ENCODE measurements at places on chromosomes 1 and 21. TPM values are rescaled to one million over a fixed set of nuclear protein-coding genes. Genes with fewer than 3 reads are reported as not detected.

The CCDC30 gene
- 1.3 TPM for total RNA-seq

The OR10K2 gene
- total RNA-seq = not detected

- peak; percentile 81 for DNase-seq
Observed at GRCh38 chr1:108117945-108118902, 81.9 kb downstream of the SLC25A24 start.

The PGBD5 gene
- 0.17 TPM for total RNA-seq

The TDRD5 gene
- total RNA-seq = not detected

DNA sequence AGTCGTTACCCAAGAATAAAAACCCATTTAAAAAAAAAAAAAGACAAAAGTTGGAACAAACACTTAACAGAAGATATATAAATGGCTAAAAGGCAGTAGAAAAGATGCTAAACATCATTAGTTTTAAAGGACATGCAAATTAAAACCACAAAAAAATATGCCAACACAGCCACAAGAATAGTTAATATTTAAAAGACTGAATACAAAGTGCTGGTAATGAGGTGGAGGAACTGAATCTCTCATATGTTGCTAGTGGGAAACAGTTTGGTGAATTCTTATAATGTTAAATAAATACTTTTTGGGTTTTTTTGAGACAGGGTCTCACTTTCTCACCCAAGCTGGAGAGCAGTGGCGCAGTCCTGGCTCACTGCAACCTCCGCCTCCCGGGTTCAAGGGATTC, 10.0 kb downstream of the LRRC40 start:
- DNase-seq = no peak

The LAX1 gene
- total RNA-seq = not detected

The TLCD4 gene
- 2.1 TPM for total RNA-seq

GRCh38 chr1:50488356-50488755, 65.1 kb upstream of the DMRTA2 start:
- DNase-seq = peak; percentile 8

DNA sequence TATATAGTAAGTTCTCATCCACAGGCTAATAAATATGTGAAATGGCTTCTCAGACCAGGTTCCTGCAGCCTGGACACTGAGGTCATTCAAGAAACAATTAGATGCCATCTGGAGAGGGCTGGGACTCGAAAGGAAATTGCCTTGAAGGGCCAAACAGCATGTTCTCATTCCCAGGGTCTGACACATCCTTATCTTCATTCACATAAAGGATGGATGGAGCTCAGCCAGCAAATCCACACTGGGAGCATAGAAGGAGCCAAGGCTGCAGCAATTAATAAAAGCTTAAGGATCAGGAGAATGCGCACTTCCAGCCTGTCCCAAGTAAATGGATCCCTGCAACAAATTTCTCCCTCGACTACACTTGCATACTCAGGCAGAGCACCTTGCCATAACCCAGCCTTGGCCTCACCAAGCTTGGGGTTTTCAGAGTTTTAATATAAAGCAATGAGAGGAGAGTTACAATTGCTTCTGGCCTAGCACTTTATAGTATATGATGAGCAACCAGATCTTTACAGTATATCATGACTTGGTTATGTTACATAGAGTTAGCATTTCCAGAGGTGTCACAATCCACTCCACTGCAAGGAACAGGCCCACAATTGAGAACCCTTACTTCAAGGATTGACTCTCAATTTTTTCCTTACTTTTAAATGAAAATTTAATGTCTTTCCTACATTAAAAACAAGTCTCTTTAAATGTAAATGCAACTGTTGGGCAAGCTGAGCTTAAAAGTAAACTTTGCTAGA, 55.9 kb downstream of the BCAR3 start:
- peak; percentile 89 for DNase-seq

The HHAT gene
- total RNA-seq = 2.3 TPM

GRCh38 chr1:201042779-201043461, 19.4 kb upstream of the KIF21B start:
- DNase-seq = peak; percentile 76

The OR2T2 gene
- not detected for total RNA-seq

The ZSWIM5 gene
- total RNA-seq = 0.77 TPM

The RGL1 gene
- total RNA-seq = 16.2 TPM

The IRF6 gene
- under 0.01 TPM for total RNA-seq

DNA sequence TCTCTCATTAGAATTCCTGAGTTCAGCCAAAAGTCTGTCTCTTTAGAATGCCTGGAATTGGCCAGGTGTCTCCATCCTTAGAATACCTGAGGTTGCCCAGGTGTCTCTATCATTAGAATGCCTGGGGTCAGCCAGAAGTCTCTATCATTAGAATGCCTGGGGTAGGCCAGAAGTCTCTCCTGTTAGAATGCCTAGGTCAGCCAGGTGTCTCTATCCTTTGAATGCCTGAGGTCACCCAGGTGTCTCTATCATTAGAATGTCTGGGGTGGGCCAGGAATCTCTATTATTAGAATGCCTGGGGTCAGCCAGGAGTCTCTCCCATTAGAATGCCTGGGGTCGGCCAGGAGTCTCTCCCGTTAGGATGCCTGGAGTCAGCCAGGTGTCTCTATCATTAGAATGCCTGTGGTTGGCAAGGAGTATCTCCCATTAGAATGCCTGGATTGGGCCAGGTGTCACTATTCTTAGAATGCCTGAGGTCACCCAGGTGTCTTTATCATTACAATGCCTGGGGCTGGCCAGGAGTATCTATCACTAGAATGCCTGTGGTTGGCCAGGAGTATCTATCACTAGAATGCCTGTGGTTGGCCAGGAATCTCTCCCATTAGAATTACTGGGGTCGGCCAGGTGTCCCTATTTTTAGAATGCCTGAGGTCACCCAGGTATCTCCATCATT, 43.0 kb downstream of the RNF187 start:
- DNase-seq = no peak

The FCER1A gene
- total RNA-seq = not detected

The PRR9 gene
- total RNA-seq = not detected

The BRINP2 gene
- 0.26 TPM for total RNA-seq

- DNase-seq = no peak
Observed at GRCh38 chr1:36304521-36304920, 1.6 kb upstream of the SH3D21 start.

DNA sequence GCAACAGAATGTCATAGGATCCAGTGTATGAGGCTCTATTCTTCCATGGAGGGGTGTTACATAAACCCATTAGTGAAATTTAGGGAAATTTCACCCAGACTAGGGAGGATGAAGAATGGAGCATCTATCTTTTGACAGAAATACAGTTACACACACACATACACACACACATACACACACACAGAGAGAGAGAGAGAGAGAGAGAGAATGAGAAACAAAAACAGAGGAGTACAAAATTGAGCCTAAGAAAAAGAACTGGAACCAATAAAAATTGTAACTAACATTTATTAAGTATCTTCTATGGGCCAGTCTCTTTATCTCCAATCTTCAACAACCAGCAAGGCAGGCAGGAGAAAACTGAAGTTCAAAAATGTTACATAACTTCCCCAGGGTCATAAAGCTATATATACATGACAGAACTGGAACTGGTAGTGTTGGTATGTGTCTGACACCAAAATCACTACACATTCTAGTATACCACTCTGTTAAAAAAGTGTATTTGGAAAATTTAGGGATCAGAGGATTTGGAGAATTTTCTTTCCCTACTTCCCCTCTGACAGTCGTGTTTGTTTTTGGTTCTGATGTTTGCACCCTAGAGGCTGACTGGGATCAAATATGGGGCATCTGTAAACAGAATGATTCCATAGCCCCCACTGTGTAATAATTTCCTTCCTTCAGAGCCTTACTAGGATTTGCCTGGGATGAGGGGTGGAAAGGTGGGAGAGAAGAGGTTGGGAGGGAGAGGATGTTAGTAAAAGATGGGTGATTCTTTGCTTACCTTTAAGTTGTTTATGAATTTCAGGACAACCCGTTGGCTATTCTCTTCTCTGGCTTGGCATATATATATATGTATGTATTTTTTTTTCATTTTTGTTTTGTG, 1.0 kb upstream of the ZFYVE9 start:
- DNase-seq = peak; percentile 8

- no peak for DNase-seq
Observed at GRCh38 chr21:42666925-42667324, 13.5 kb downstream of the PDE9A start.

All from fibroblast of lung (primary cell).